ENCODE measurements at places on chromosomes 7 and 10.

GRCh38 chr7:42091461-42092291, 145.3 kb downstream of the GLI3 start:
- no peak for DNase-seq

GRCh38 chr7:1024331-1024841, 20.0 kb upstream of the GPR146 start:
- no peak for DNase-seq

GRCh38 chr7:26188206-26188956, 12.2 kb downstream of the HNRNPA2B1 start:
- no peak for DNase-seq

GRCh38 chr7:77765906-77766800, 32.1 kb downstream of the TMEM60 start:
- no peak for DNase-seq

- no peak for DNase-seq
Observed at GRCh38 chr10:87767253-87767652, 50.8 kb downstream of the ATAD1 start.

DNA sequence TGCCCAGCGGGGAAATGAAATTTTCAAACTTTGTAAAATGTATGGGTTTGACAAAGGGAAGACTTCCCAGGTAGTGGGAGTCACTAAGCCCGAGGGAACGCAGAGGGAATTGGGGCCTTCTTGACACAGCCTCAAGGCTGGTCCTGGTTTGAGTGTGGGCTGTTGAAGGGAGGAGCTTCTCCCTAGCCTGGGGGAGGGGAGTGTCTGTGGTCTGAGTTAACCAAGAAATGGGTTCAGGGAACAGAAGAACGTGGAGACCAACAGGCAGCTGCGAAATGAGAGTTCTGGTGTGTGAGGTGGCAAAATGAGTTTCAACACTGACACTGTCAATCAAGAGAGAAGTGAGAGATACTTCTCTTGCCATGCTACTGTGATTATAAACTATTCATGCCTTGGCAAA, 32.7 kb upstream of the BAMBI start:
- no peak for DNase-seq

GRCh38 chr10:30178356-30178964, 119.1 kb upstream of the JCAD start:
- DNase-seq, result peak; percentile 38
